ENCODE measurements at places on chromosomes 12 and 14.

DNA sequence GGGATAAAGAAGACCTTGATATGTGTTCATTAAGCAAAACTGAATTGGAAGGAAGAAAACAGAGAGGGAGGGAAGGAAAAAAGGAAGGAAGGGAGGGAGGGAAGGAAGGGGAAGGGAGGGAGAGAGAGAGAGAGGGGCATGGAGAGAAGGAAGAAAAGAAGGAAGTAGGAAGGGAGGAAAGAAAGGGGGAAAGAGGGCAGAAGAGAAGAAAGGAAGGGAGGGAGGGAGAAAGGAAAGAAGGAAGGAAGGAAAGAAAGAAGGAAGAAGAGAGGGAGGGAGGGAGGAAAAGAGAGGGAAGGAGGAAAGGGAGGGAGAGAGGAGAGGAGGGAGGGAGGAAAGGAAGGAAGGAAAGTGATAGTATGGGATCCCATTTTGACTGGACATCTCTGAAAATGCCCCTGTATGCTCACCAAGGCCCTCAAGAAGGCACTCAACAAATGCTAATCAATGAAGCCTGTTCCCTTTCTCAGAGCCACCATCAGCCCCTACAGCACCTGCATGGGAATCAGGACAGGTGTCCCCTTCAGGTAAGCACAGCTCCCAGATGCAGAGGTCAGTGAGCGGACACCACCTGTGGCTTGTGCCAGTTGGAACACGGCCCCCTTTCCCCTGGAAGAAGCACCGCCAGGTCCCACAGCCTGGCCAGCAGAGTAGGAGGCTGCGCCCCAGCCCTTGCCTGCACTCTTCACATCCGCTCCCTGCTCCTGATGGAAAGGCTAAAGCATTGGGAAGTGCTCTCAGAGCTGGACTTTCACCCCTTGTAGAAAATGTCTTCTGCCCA, 161.4 kb upstream of the DIO3 start:
- DNase-seq, result no peak

GRCh38 chr12:32135967-32136366, 29.3 kb downstream of the BICD1 start:
- no peak for DNase-seq

DNA sequence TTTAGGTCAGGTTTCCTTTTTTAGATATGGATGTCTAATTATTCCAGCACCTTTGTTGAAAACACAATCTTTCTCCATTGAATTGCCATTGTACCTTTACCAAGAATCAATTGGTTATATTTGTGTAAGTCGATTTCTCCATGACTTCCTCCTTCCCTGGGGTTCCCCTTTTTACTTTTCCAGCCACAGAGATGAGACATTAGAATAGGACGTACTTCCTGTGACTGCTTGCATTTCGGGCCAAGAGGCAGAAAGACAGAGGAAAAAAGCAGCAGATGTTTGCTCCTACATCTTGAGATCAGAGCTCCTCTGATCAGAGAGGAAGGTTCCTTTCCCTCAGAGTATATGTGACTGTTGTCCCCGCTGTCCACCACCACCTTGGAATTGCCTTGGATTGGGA, 453.7 kb upstream of the RGS6 start:
- no peak for DNase-seq

GRCh38 chr12:54795644-54796043, 58.7 kb upstream of the MUCL1 start:
- no peak for DNase-seq

- DNase-seq, result no peak
These were observed 76.3 kb downstream of the PDE3A start for GRCh38 chr12:20444595-20445170.

DNA sequence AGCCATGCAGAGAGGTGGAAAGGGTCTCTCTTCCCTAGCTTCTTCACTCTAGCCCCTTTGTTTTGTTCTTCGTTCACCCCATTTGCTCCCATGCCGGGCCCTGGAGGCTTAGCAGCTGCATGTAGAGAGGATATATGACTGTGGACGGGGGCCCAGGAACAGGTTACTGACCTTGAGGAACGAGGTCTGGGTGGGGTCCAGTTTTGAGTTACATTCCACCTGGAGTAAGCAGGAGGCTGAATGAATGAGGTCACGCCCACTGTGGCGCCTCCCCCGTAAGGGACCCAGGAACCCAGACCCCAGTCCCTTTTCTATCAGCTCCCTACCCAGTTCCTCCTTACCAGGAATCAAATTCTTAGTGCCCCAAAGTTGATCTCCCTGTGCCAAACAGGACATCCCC, 6.6 kb downstream of the NDRG2 start:
- no peak for DNase-seq

DNA sequence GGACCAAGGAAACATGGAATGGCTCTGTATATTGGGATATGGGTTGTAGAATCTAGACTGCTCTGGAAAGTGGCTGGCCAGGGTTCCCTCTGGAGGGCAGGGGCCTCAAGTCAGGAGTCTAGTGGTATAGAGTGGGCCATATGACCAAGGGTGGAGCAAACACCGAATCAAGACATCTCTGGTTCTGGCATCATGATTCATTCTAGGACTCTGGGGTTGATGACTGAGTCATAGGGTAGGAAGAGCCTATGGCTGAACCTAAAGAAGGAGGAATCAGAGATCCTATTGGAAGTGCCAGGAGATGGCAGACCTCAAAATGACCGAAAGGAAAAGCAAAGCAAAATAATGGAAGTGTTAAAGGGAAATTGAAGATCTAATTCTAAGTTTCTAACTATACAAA, 356.4 kb upstream of the PRICKLE1 start:
- DNase-seq, result no peak

DNA sequence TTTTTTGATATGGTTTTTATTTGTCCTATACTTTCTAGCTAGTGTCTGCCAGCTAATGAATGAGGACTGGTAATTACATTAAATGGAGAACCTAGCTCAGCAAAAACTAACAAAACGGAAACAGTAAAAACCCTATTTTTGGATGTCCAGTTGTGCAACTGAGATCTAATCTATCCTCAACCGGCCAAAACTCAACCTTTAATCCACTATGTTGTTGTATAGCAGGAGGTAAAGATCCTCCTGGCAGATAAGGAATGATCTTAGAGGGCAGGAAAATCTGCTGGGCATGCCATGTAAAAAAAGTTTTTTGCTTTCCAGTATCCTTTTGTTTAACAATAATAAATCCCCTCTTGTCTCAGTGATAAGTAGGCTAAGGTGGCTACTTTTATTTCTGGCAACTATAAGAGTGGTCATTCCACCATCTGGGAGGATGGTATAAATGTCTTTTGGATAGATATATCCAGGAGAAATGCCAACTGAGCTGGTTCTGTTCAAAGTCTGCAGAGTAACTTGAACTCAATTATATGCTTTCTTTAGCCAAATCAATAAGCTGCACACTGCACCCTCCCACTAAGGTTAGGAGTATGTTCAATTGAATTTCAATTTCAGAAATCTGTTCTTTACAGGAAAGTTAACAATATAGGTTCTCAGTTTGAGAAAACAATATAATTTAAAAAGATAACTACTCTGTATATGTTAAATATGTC, 40.1 kb downstream of the WASHC3 start:
- no peak for DNase-seq

DNA sequence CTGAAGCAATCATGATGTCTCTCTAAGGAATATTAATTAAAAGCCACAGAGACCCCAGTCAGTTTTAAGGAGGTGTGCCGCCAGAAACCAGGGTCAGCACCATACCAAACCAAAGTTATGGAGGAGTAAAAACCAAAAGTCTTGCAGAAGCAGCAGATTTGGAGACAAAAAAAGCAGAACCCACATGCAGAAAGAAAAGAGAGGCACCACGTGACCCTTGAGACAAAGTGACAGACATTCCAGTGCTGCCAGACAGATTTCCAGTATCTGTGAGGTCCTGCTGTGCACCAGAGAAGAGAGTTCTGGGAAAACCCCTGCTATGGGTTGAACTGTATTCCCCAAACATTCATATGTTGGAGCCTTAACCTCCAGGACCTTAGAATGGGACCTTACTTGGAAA, 59.7 kb downstream of the CAPZA3 start:
- no peak for DNase-seq

DNA sequence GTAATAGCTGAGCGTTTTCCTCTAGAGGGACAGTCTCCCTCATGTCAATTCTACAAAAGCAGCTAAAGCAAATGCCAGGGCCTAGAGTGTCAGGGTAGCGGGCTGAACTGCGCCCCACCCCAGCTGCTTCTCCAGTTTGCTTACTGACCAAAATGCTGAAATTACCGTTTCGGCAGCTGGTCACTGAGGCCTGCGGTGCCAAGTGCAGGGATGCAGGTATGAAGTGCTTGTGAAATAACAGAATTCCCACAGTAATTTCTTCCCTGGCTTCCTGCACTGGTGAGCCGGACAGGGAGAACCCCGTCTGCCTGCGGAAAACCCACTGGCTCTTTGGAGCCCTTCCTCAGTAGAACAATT, 19.1 kb downstream of the PSMC1 start:
- DNase-seq, result no peak

DNA sequence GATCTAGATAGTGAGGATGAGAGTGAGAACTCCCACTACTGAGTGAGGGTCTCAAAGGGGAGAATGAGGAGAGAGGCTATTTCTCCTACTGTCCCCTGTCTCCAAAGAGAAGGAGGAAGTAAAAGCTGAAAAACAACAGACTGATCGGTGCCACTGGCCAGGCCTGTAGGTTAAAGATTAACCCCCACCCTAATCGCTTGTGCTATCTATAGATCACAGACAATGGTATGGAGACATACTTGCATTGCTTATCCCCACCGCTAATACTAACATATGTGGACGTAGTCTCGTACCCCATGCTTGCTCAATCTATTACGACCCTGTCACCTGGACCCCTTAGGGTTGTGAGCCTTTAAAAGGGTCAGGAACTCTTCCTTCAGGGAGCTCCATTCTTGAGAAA, 777.9 kb upstream of the TMEM132C start:
- DNase-seq, result no peak

- no peak for DNase-seq
These were observed 770.2 kb downstream of the BCL11B start for GRCh38 chr14:98501836-98502235.

- DNase-seq, result no peak
These were observed 33.1 kb downstream of the C12orf42 start for GRCh38 chr12:103462675-103463074.

GRCh38 chr14:74856366-74856765, 19.6 kb downstream of the PROX2 start:
- DNase-seq, result no peak

- no peak for DNase-seq
These were observed 191.6 kb upstream of the BMP4 start for GRCh38 chr14:54148251-54148650.

DNA sequence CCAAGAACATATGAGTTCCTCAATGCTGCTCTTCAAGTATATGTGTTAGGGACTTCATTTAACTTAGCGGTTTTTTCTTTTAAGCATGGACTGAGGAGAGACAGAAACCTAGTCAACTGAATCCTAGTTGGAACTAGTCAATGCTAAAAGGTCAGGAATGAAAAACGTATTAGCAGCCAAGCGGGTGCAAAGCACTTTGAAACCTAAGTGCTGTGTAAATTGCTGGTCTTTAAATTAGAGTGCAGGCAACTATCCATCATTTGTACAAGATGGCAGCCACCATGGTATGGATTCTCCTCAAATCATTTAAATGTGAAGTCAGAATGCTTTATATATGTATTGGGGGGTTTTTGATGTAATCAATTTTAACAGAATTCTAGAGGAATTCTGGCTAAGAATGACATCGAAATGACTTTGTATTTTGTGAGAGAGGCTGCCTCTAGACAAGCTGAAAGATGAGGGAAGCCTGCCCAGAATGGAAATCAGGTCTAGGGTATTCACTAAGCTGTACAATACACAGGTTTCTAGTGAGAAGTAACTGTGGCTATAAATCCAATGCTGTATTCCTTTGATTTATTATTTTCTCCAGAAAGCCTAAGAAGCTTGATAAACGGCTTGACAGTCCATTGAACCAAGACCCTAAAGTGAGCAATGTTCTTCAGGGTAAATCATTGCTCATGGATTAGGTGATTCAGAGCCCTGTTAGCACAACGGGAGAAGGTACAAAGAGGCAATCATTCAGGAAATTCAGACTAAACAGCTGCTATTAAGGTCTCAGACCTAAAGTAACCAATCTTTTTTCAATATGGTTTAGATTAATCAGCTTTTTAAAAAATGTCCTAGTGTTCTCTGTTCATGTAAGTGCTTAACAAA, 198.8 kb downstream of the ANO2 start:
- no peak for DNase-seq

DNA sequence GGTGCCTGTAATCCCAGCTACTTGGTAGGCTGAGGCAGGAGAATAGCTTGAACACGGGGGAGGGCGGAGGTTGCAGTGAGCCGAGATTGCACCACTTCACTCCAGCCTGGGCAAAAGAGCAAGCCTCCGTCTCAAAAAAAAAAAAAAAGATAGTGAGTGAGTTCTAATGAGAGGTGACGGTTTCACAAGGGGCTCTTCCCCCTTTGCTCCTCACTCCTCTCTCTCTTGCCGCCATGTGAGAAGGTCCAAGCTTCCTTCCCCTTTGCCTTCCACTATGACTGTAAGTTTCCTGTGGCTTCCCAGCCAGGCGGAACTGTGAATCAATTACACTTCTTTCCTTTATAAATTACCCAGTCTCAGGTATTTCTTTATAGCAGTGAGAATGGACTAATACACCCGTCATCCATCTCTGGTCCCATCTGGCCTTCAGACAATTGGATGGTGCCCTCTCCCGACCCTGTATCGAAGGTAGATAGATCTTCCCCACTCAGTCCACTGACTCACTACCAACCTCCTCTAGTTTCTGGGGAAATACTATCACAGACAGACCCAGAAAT, 27.0 kb upstream of the RCOR1 start:
- DNase-seq, result no peak

DNA sequence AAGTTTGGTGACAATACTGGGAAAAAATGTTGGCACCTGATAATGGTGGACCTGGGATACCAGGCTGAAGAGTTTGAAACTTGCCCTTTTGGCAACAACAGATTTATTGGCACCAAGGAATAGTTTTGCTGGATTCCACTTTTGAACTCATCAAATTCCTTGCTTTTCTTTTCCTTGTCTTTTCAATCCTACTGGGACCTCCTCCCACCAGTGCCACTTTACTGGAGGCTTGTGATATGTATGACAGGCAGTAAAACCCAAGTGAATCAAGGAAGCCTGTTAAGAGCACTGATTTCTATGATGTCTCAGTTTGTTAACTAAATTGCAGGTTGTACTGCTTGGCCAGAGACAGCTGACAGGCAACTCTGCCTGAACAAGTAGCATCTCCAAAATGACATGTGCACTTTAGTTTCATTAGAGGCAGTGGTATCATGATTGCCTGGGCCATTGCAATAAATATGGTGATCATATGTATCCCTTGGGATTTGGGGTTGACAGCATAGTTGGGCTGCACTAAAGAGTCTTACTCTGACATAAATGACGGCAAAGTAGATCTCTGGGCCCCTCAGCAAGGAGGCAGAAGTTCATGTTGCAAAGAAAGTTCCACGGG, 565.4 kb downstream of the DIO2 start:
- no peak for DNase-seq

- no peak for DNase-seq
These were observed 63.8 kb downstream of the FIGNL2 start for GRCh38 chr12:51784688-51785087.

DNA sequence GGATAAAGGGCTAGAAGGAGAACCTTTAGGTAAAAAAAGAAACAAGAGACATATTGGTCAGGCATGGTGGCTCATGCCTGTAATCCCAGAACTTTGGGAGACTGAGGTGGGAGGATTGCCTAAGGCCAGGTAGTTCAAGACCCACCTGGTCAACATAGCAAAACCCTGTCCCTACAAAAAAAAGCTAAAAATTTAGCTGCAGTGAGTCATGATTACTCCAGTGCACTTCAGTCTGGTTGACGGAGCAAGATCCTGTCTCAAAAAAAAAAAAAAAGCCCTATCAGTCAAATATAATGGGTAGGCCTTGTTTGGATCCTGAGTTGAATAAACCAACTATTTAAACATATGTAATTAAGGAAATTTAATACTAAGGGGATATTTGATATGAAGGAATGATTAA, 54.2 kb downstream of the PPP1R36 start:
- no peak for DNase-seq

GRCh38 chr14:81125536-81125935, 95.2 kb downstream of the GTF2A1 start:
- DNase-seq, result no peak

Data from cerebellar nuclear complex (tissue), 1 donor.